Lung microvascular endothelial cell (primary cell): ENCODE measurements at places on chromosomes 2 and 18. TPM values are rescaled to one million over a fixed set of nuclear protein-coding genes. Genes with fewer than 3 reads are reported as not detected.

The TMX3 gene
- total RNA-seq, result 49.3 and 53.8 TPM in 2 replicates

The SLC16A14 gene
- under 0.01 TPM in 2 replicates for total RNA-seq

The HRH4 gene
- not detected in 2 replicates for total RNA-seq

The TNFRSF11A gene
- 18.7 and 31.7 TPM in 2 replicates for total RNA-seq

The SERTAD2 gene
- 3.3 and 6.2 TPM in 2 replicates for total RNA-seq

The GAREM1 gene
- total RNA-seq, result 0.20 and 0.22 TPM in 2 replicates

The RAD51AP2 gene
- not detected in 2 replicates for total RNA-seq

The FEV gene
- total RNA-seq, result not detected in 2 replicates
